Skeletal muscle tissue (tissue), 5 donors: ENCODE measurements at places on chromosomes 5 and 9. TPM values are rescaled to one million over a fixed set of nuclear protein-coding genes. Genes with fewer than 3 reads are reported as not detected.

RNF130 gene
- 19.8 TPM for total RNA-seq

CXCL14 gene
- total RNA-seq, result 19.8 TPM

PDE6A gene
- not detected for total RNA-seq

ARL14EPL gene
- total RNA-seq, result not detected

CCL21 gene
- total RNA-seq, result 15.7 TPM

CCL27 gene
- total RNA-seq, result not detected

SLC22A4 gene
- 3.1 TPM for total RNA-seq

NSMF gene
- total RNA-seq, result 4.2 TPM

WNT8A gene
- total RNA-seq, result not detected

ACOT12 gene
- total RNA-seq, result 0.52 TPM

ACTBL2 gene
- not detected for total RNA-seq

SVEP1 gene
- 46.4 TPM for total RNA-seq

ANKDD1B gene
- total RNA-seq, result 3.7 TPM

FOXD4L4 gene
- total RNA-seq, result under 0.01 TPM

PIP5KL1 gene
- total RNA-seq, result not detected

GPRIN1 gene
- total RNA-seq, result 0.52 TPM

MCC gene
- total RNA-seq, result 15.1 TPM

LCN15 gene
- not detected for total RNA-seq

GARIN3 gene
- not detected for total RNA-seq

PTGS1 gene
- total RNA-seq, result 2.6 TPM

INSL4 gene
- total RNA-seq, result not detected

NKD2 gene
- 1.6 TPM for total RNA-seq

RNF180 gene
- 2.6 TPM for total RNA-seq

PLCXD3 gene
- 0.52 TPM for total RNA-seq

SIT1 gene
- 1.0 TPM for total RNA-seq

TAS2R1 gene
- total RNA-seq, result not detected

HRH2 gene
- 1.0 TPM for total RNA-seq

TAF11L5 gene
- total RNA-seq, result not detected

PTPA gene
- total RNA-seq, result 66.8 TPM

DCAF12 gene
- 36.5 TPM for total RNA-seq

UTP15 gene
- 17.2 TPM for total RNA-seq

IL4 gene
- not detected for total RNA-seq

FLT4 gene
- 8.4 TPM for total RNA-seq

FOXD4L5 gene
- under 0.01 TPM for total RNA-seq

TARS1 gene
- total RNA-seq, result 84.0 TPM

CSF1R gene
- total RNA-seq, result 31.3 TPM

ADRB2 gene
- total RNA-seq, result 3.1 TPM

FOXE1 gene
- total RNA-seq, result not detected

ELOVL7 gene
- total RNA-seq, result 0.52 TPM

MAMDC4 gene
- total RNA-seq, result 0.52 TPM

SLCO6A1 gene
- 0.52 TPM for total RNA-seq

CDKN2B gene
- not detected for total RNA-seq

FCN2 gene
- total RNA-seq, result 1.0 TPM

KDM3B gene
- total RNA-seq, result 75.2 TPM

C5orf58 gene
- total RNA-seq, result not detected

TSSK1B gene
- not detected for total RNA-seq

DNAI1 gene
- not detected for total RNA-seq

C5orf52 gene
- total RNA-seq, result not detected

SPINK5 gene
- not detected for total RNA-seq

CMYA5 gene
- 93.9 TPM for total RNA-seq

FAM81B gene
- 1.0 TPM for total RNA-seq

RMND5B gene
- 29.2 TPM for total RNA-seq

C5orf34 gene
- total RNA-seq, result 3.7 TPM

SPINK7 gene
- total RNA-seq, result not detected

SLC1A1 gene
- not detected for total RNA-seq

SPATA31E1 gene
- total RNA-seq, result not detected

SV2C gene
- total RNA-seq, result under 0.01 TPM

ATP10B gene
- under 0.01 TPM for total RNA-seq
